ENCODE measurements at places on chromosomes 16 and 17.

DNA sequence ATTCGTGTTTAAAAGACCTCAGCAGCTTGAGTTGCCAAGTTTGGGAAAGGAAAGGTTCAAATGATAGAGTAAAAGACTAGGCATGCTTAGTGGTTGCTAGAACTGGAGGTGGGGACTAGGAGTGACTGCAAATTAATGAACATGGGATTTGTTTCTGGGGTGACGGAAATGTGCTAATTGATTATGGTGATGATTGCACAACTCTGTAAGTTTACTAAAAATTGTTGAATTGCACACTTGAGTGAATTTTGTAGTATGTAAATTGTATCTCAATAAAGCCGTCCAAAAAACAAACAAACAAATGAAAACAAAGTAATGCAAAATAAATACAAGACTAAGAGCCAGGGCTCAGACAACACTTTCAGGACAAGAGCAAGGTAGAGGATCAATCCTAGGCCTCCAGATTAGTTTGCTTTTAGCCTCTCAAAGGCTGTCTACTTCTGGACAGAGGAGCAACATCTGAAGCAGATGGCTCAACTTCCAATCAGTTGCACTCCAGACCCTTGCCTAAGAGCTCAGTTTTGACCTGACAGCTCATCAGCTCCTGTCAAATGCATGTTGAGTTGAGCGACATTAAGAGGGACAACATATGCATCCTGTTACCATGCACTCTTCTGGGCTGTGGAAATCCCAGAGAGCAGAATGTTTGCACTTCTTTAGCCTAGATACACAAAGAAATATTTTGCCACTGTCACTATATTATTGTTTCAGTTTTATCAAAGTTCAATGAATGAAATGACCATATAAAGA is 111.2 kb upstream of the ASIC2 start:
- no peak for DNase-seq

DNA sequence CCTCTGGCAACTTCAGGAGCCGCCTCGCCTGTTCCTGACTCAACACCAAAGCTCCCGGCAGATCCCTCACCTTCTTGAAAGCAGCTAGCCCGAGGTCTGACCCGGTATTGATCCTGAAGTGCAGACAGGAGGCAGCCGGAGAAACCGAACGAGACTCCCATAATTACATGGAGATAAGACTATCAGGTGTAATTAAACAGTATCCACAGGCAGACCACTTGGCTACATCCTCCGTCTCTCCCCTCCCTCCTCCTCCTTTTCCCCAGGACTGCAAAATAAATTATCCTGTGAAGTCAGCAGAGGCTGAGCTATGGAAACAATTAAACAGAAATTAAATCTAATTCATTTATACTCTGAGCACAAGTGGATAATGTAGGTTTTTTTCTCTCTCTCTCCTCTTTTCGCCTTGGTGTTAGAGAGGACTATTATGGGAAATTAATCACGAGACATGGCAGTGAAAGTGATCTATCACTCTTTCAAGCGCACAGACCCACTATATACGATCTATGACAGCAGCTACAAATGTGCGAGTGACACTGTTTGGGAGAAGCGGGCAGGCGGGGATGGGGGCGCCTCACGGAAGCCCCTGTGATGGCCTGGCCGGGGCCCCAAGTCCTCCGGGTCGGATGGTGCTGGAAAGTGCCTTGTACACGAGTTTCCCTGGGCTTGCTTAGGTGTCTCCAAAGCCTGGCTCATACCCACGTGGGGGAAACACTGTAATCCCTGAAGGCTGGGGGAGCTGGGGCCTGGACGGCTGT is 92.8 kb downstream of the RBFOX3 start:
- DNase-seq, result no peak

GRCh38 chr17:75069783-75070182 is 18.0 kb upstream of the SLC16A5 start:
- peak; percentile 34 for DNase-seq

- DNase-seq, result no peak
Measured at GRCh38 chr16:65375651-65376050, 253.8 kb upstream of the CDH11 start.

DNA sequence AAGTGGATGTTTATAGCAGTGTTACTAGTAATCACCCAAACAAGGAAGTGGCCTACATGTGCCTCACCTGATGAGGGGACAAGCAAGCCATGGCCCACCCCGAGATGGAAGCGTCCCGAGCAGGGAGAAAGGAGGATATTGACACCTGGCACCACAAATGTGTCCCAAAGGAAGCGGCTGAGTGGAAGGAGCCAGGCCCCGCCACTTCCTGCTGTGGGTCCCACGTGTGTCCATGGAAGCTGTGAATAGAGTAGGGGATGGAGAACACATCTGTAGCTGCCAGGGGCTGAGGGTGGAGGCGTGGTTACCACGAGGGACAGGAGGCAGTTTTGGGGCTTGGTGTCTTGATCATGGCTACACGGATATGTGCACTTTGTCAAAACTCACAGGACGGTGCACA is 49.2 kb downstream of the KCNJ12 start:
- no peak for DNase-seq

DNA sequence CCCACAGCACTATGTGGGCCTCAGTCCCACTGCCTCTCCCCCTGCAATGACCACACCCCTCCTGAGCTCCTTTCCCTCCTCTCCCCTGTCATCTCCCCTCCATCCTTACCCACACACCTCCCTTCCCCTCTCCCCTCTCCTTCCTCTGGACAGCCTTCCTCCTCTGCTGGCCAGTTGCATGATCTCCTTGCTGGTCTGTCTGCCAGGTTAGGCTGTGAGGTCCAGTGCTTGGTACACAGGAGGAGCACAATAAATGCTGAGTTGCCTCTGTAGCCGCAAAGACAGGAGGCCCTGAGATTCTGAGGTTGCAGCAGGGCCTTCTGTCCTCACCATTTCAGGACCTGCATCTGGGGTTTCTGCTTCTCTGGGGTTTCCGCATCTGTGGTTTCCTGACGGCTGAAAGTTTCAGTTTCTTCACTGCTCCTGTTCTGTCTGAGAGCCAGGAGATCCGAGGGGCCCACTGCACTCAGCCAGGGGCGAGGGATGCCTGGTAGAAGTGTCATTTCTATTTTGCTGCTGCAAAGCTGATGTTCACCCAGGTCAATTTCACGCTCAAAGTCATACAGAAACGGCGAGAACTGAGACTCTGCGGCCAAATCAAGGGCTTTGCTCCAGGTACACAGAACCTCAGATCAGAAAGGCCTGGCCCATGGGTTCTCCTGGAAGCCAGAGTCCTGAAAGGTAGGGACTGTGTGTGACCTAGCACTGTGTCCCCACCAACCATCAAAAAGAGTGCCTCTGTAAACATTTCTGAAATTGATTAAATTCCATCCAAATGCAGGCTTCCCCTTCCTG is 4.6 kb upstream of the SLC12A3 start:
- DNase-seq, result peak; percentile 76

- no peak for DNase-seq
Measured at GRCh38 chr17:71361656-71362450, 759.0 kb upstream of the SOX9 start.

DNA sequence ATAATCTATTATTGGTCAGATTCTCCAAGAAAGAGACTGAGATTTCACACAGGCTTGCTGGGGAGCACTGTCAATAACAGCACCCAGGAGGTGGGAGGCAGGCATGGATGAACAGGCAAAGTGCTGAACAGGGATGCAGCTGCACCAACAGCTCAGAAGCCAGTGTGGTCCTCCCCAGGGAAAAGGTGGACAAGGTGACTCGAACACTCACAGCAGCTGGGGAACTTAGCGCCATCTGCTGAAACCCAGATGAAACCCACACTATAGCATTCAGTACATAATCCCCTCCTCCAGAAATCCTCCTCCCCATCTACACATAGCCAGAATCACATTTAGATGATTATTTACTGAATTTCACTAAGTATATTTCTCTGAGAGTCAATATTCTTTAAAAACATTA is 255.2 kb upstream of the WSB1 start:
- DNase-seq, result peak; percentile 23

DNA sequence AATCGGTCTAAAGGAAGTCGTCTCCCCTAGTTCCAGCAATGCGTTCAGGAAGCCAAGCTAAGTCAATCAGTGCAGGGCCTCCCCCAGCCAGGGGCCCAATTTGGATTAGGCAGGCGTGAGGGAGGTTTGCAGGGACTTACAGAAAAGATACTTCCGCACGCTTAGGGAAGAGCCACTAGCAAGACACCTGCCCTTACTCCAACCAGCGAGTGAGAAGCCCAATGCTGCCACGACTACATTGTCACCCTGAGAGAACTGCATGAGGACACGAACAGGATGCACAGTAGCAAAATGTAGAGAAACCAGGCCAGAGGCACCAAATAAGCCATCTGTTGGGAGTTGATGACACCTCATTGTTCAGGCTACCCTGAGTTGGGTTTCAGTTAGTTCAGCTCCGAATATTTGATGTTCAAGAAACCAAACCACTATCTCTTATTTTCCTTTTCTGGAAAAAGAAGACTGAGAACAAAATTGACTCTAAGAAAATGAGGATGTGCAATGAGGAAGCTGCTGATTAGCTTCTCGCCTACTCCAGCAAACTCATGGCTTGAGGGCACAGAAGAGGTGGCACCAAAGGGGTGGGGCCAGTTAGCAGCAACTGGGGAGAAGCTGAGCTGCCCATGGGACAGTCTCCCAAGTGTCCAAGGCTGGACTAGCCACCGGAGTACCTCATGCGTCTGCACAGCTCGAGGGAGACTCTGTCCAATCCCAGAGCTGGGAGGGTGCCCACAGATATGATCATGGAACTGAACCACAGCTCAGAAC is 29.3 kb downstream of the TK2 start:
- peak; percentile 65 for DNase-seq

- DNase-seq, result no peak
Measured at GRCh38 chr16:5850632-5851392, 753.2 kb upstream of the EEF2KMT start.

DNA sequence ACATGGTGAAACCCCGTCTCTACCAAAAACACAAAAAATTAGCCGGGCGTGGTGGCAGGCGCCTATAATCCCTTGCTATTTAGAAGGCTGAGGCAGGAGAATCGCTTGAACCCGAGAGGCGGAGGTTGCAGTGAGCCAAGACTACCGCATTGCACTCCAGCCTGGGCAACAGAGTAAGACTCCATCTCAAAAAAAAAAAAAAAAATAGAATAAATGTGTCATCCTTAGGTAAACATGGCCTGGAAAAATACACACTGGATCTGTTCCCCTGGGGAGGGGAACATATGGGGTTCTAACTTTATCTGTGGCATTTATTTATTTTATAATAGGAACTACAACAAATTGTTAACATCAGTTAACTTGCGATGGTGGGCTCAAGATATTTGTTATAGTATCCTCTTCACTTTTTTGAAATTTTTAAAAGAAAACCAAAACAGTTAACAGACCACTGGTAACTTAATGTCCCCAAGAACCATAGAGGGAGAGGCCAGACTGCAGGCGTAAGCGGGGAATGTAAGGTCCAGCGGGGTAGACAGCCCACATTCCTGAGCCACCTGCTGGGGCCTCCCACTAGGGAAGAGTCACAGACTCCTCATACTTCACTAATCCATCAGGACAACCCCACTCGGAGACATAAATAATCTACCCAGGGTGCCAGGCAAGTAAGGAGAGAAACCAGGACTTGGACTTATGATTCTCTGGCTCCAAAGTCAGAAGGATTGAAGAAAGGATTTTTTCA is 12.5 kb upstream of the TXNDC11 start:
- DNase-seq, result no peak

- no peak for DNase-seq
Measured at GRCh38 chr17:61352408-61352770, 47.3 kb upstream of the TBX2 start.

DNA sequence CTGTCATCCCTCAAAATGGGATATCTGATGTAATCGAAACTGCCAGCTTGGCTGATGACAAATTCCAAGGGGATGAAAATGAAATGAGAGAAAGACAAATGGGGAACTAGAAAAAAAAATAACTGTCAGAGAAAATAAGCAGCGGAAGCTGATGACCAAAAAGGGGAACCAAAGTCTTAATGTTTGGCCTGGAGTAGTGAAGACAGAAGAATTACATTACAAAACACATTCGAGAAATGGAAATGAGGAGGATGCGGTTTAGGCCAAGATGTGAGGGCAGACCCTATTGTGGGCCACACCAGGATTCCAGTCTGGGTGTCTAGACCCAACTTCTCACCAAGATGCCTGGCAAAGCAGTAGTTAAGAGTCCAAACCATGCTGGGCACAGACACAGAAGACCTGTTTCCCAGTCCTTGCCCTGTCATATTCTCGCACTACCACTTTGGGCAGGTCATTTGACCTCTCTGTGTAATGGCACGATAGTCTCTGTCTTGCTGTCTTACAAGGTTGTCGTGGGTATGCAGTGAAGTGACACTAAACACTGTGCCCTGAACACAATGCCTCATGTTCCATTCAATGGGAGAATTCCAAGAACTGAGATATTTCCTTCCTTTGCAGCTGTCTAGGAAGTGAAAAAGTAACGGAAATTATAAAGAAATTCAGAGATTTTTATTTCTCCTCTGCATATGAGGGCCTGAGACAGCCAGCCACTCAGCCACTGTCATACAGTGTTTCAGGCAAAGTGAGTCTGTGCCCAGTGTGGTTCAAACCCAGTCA is 12.3 kb upstream of the CCL2 start:
- DNase-seq, result peak; percentile 95

- peak; percentile 93 for DNase-seq
Measured at GRCh38 chr17:40480501-40481003, 20.9 kb downstream of the TNS4 start.

GRCh38 chr16:66444049-66444481 is 17.0 kb downstream of the BEAN1 start:
- no peak for DNase-seq
